ENCODE measurements at places on chromosomes 3 and 15.

DNA sequence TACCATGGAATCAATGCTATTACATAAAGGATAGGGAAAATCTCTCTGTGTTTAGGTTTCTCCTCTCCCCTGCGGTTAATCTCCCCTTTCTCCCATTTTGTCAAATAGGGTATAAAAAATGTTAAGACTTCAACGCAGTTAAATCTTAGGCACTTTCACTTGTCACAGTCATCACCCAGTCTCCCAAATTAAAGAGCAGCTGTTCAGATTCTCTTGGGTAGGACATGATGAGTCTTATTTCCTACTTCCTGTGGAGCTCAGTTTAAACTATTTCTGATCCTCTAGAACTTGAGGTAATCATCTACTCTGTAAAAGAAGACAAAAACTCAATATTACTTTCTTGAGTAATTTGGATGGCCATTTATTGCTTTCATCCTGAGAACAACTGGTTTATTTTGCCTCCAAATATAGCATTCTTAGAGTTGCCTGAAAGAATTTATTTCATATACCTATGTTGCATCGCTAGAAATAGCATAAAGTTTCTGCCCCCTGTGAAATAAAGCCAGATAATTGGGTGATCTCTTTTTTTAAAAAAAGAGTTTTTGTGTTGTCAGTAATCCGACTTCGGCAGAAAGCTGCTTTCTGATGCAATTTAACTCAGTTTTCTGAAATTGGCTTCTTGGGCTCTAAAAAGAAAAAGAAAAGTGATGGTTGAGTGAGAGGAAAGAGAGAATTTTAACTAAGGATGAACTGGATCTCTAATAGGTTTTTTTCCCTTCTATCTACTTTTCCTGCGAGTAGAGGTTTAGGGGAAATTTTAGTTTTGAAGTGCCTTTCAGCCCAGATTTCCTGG, 20.7 kb downstream of the RAP2B start:
- DNase-seq, result no peak

DNA sequence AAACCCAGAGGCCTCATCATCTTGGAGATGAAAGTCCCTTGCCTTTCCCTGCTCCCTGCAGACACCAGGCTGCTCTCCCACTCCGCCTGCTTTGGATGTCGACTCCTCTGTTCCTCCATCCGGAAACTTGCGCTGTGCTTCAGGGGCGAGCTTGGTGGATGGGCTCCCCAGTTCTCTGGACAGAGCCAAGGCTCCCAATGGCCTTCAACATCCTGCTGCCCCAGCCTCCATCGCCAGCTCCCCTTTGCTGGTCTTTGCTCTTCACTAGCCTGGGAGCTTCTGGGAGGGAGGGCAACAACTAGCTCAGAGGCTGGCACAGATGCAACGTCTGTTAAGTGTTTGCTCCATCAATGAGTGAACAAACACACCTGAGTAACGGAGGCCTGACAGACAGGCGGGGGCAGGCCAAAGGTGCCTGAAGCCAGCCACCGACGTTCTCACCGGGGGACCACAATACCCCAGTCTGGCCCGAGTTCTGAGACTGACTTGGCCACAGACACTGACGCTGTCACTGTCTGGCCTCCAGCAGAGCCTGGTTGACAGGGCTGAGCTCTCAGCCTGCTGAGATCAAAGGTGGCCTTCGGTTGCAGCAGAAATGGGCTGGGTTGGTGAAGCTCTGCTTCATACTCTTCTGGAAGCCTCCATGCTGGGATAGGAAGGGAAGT, 39.0 kb downstream of the RGMA start:
- no peak for DNase-seq

DNA sequence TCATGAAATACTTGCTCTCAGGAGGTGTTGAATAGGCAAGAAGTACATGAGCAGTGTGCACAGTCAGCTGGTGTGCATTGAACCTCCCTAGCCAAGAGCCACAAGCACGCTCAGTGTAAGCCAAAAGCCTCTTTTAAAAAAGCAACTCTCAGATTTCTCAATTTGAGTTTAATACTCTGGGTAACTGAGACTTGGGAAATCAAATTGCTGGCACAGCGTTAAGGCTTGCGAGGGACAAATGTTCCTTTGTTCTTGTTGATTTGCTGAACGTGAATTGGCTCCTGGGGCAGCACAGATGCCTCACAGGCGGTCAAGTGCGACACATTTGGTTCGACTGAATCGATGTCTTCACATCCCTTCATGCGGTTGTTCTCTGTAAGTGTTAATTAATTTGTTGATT, at the start of gene FAM240A:
Gene FAM240A, plus strand, starts transcription at position 202 of the 400 bp plus-strand sequence. Its CDS starts 159 bp downstream, at position 361.
- no peak for DNase-seq

DNA sequence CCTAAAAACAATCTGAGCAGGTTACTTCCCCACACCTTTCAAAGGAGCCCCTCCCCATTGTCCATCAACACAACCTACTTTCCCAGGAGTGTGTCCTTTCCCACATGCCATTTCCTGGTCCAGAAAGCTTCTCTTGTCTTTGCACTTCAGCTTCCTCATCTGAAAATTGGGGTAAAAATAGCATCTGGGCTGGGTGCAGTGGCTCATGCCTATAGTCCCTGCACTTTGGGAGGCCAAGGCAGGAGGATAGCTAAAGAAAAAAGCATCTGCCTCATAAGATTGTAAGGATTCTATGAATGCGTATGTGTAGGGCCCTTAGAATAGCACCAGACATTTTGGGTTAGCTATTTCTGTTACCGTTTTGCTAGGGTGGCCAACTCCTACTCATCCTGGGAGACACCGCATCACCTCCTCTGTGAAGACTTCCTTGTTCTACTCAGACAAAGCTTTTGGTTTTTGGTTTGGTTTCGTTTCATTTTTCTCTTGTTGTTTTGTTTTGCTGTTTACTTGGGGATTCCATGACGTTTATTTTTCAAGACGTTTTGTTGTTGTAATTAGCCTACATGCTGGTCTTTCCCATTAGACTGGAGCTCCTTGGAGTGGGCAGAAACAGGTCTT, 224.4 kb upstream of the TLE3 start:
- DNase-seq, result no peak

GRCh38 chr3:136381051-136381450, 130.9 kb downstream of the PCCB start:
- no peak for DNase-seq

GRCh38 chr3:31064021-31064420, 169.6 kb upstream of the GADL1 start:
- DNase-seq, result no peak

- DNase-seq, result no peak
Measured at GRCh38 chr3:41194701-41195100, 4.6 kb upstream of the CTNNB1 start.

GRCh38 chr3:38119821-38120692, 16.9 kb downstream of the ACAA1 start:
- no peak for DNase-seq

GRCh38 chr3:77524463-77524862, 484.6 kb downstream of the ROBO2 start:
- peak; percentile 63 for DNase-seq
